ENCODE measurements at places on chromosomes 5 and 9.

DNA sequence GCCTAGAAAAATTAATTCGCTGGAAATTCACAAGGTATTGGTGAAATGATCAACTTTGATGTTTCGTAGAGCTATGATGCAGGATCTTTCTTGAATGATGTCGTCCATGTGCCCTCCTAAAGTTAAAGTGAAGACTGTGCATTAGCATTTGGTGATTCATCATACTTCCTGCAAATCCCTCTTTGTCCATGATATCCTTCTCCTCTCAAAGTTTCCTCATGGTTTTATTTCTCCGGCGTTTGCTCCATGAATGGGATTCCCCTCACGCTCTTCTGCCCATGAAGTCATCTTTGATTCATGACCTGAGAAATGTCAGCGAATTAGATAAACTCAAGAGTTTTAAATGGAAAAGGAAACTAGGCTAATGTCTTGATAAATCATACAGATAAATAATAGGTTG, 372.7 kb downstream of the PSAT1 start:
- DNase-seq = no peak

- DNase-seq = no peak
These were observed 42.1 kb upstream of the DAB2 start for GRCh38 chr5:39466846-39467245.

DNA sequence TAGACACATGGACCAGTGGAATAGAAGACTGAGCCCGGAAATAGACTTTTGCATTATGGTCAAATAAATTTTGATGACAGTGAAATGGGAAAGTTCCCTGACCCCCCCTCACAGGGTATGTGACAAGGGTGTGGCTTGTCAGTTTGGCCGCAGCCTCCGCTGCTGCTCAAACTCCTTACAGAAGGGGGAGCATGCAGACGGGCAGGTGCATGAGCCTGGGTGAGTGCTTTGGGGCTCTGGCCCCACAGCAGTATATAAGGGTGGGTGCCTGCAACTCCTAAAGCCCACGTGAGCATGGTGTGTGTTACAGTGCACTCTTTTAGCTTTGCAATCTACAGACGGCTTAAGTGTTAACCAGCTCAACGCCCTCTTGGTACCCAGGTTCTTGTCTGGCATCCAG, 21.9 kb upstream of the CAPSL start:
- no peak for DNase-seq

- no peak for DNase-seq
These were observed 813 bp upstream of the SLU7 start for GRCh38 chr5:160419458-160420330.

GRCh38 chr5:177545487-177546257, 8.7 kb downstream of the FAM193B start:
- DNase-seq = no peak

DNA sequence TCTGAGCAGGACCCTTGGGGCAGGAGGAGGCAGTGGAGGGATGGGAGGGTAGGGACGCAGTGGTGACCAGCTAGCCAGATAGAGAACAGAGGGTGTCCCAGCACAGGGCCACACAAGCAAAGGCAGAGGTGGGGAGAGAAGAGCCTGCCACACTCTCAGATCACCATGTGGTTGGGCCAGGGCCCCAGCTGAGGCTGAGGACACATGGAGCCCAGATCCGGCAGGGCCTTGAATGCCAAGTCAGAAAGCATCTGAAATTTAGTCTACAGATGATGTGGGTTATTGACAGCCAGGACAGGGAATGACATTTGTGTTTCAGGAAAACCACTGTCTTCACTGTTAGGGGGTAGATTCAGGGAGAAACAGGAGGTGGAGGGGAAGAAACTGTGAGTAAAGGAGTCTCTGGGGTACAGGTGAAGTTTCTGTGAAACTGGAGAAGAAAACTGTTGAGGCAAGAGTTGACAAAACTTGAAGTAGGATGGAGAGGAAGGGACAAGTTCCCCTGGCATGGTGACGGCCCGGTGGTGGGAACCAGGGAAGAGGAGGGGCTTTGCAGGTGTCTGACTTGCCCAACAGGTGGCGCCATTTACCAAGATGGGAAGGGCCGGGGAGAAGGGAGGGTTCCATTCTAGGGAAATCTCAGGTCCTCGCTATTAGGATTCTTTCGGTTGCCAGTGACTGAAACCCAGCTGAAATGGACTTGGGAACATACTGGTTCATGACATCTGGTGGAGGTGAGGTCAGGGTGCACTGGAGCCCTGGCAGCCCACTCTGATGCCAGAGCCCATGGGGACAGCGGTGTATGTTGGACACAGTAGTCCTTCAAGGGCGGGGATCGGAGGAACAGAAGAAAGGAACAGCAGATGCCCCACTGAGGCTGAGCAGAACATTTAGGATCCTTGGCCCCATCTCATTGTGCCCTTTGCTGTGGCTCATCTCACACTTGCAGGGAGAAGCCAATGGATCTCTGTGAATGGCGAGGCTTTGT, 100.1 kb downstream of the KCNIP1 start:
- DNase-seq = peak; percentile 63

GRCh38 chr5:116305899-116306298, 221.1 kb downstream of the COMMD10 start:
- no peak for DNase-seq

GRCh38 chr5:110333384-110333783, 393.1 kb downstream of the TMEM232 start:
- no peak for DNase-seq

GRCh38 chr5:76638479-76638878, 15.3 kb upstream of the F2RL2 start:
- DNase-seq = no peak

GRCh38 chr5:142941245-142941644, 171.1 kb downstream of the ARHGAP26 start:
- no peak for DNase-seq

GRCh38 chr9:89668216-89668865, 63.5 kb downstream of the GADD45G start:
- no peak for DNase-seq

DNA sequence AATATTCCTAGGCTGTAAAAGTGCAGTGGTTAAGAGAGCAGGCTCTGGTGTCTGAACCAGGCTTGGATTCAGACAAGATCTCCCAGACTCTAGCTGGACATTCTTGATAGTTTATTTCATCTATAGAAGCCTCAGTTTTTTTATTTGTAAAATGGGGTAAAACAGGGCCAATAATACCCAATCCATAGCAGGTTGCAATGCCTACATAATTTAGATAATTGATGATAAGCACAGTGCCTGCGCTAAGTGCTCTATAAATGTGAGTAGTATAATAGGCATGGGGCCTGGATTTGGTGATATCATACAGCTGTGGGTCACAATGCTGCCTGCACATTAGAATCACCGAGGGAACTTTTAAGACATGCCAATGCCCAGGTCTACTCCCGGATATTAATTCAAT, 603.5 kb downstream of the ISL1 start:
- DNase-seq = no peak

- no peak for DNase-seq
These were observed 31.0 kb downstream of the GADD45G start for GRCh38 chr9:89635816-89636215.

DNA sequence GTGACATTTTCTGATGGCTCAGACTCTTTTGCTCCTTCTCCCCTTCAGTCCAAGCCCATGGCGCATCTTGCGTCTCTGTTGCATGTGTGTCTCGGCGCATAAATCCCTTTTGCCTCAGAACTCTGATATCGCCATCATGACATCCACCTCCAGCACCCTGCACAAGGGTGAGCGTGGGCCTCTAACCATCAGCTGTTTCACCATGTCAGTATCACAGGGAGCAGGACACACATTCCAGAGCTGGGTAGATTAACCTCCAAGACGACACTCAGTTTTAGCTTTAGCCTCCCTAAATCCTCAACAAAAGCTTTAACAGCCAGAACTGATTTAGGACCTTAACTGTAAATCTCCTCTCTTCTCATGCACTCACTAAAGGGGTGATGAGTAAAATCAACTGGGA, 239.0 kb downstream of the EBF1 start:
- no peak for DNase-seq

- DNase-seq = no peak
These were observed 1188.9 kb upstream of the C9orf72 start for GRCh38 chr9:28762167-28762566.

DNA sequence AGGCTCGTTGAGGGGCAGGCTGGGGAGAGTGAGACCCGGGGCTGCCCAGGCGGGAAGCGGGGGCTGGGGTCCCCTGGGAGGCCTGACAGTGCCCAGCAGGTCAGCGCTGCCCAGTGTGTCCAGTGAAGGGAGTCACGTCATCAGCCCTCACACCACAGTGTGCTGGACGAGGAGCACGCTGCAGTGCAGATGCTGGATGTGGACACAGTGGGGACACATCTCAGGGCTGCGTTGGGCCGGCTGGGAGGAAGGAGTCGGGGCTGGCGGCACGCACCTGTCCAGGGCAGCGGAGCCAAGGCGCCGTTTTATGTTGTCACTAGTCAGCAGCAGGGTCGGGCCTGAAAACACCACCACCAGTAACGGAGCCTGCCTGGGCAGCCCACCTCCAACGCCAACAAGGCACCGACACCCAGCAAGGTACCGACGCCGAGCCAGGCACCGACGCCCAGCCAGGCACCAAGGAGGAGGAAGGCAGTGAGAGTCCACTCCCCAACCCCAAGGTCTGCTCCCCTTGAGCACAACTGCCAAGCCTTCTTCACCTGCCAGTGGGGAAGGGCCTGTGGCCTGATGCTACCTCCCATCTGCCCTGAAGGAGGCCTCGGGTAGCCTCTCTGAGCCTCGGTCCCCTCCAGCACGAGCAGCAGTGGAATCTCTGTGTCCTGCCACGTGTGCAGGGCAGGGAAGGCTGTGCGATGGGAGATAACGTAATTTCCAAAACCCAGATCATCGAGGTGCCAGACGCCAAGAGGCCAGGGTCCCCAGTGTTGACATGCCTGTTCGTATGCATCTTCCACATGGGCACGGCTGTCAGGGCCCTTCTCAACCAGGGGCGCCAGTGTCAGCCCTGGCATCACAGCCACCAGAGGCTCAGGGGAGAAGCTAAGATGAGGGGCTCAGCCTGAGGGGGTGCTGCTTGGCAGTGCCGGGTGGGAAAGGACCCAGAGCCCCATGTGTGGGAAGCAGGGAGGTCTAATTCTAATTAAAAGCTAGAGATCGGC, 21.9 kb upstream of the NSMF start:
- no peak for DNase-seq

DNA sequence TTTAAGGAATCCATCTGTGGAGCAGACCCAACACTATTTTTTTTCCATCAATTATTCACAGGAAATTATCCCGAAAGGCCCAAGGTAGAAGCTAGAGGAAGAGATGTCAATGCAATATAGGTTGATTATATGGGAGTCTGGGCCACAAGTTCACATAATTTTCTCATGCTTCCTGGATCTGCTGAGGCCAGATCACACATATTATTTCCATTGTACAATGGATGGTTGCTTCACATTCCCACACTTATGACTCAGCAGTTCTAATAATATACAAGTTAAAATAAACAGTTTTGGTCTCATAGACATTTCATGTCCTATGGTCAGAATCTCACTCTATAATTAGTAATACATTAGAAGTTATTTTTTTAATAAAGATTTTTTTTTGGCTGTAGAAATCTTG, 66.0 kb upstream of the PTPRD start:
- no peak for DNase-seq

- DNase-seq = peak; percentile 34
These were observed 65.8 kb upstream of the UNC5A start for GRCh38 chr5:176744584-176744965.

- DNase-seq = no peak
These were observed 37.8 kb downstream of the GLRX start for GRCh38 chr5:95784514-95785302.

GRCh38 chr9:16591092-16591491, 279.4 kb downstream of the BNC2 start:
- no peak for DNase-seq

DNA sequence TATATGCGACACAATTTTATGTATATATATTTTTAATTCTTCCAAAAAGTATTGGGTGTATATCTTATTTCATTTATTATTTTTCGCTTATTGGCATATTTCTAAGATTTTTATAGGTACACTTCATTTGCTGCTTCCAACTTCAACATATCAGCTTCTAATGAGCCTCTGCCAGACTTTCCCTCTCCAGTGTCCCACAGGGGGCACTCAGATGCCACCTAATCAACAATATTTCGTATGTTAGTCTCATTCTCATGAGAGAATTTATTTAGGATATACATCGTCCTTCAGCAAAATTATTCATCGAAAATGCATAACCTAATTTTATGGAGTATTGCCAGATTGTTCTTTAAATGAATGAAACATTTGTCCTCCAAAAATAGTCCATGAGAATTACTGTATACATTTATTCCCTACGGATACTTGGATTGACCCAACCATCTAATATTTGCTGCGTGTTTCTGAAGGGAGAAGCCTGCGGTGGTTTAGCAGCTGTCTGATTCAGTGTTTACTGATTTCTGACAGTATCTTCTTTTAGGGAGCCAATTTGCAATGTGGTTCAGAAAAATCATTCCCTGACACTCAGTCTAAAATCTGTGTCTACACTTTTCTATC, 100.6 kb upstream of the SELENOP start:
- DNase-seq = peak; percentile 87

DNA sequence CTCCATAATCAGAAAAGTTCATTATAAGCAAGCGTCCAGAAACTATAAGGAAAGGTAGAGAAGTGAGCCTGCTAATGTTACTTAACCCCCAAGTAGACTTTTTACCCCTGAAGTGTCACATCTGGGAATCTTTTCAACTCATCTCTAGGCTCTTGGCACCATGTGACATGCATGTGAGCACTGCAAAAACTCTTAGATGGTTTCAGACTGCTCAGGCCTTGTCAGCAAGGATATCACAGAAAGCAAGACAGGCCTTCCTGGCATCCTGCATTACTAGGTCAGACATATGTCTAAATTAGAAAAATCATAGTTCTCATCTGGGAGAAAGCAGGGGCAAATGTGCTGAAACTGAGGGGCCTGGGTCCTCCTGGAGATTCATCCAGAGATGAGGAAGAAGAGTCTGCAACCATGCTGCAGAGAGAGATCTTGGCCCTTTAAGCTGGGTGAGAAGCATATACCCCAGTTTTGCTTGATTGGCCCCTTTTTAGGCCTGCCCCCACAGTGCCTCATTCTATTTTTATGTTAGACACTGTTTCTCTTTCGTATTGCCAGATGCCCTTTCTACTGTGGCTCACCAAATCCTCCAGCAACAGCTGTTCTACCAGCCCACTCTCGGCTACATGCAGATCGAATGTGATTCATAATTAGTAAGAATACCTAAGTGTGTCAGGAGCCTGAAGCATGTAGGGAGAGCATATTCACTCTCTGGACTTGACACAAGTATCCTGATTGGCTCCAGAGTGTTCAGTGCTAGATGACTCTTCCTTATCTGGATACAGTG, 19.0 kb downstream of the TMEM8B start:
- DNase-seq = no peak

DNA sequence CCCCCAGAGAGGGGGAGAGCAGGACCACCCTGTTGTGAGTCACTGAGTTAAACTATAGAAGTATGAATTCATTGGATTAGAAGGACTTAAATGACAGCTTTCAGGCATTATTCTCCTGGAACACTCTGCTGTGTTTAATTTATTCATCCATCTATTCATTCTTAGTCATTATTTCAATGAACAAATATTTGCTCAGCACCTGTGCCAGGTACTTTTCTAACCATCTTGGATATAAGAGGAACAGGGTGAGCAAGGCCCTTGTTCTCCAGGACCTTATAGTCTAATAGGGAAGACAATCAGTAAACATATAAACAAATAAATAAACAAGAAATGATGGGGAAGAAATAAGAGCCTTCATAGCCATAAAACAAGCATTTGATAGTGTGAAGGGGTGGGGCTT, 483.9 kb upstream of the BRINP1 start:
- no peak for DNase-seq

All from HT-29 (cell line).